ENCODE measurements at places on chromosomes 2 and 18.
A peak's percentile ranks its signal among the peaks of the same experiment; 100 is the strongest.

DNA sequence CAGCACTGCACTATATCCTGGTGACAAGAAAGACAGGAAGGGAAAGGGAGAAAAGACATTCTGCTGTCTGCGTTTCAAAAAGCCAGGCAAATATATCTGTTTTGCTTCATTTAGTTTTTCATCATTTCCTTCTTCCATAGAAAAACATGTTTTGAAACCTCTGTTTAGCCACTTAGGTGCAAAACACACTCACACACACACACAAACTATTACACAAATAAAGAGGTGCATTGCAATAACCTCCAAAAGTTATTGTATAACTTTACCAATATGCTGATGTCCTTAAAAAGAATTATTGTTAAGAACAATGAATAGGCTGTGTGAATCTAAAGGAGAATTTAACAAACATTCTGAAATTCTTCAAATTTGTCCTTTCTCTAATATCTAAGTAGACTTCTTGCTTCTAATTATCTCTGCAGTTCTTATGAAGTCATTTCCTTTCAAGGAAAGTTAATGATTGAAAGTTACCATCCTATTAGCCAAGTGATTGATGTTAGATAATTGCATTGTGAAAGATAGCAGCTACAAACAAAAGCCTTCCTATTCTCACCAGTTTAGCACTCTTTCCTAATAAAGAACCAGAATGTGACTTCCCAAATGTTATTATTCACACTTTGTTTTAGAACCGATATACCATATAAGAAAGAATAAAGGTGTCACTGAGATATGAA lies 516.7 kb downstream of the KCNJ3 start:
- DNase-seq, result no peak

DNA sequence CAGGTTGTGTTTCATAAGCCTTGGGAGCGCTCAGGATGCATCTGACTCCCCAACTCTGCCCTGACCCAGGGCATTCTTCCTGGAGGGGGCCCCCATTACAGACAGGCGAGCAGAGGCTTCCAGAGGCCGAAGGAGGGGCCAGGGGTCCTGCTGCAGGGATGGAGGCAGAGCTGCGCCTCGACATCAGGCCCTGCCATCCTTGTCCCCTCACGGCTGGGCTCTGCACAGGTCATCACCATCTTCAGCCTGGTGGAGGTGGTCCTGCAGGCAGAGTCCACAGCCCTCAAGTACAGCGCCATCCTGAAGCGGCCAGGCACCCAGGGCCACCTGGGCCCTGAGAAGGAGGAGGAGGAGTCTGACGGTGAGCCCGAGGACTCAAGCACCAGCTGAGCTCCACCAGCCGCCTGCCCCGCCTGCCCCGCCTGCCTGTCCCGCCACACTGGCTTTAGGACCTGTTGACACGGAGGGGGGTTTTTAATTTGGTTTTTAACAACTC lies 42.3 kb upstream of the ALPP start:
- DNase-seq, result no peak

- no peak for DNase-seq
Measured at GRCh38 chr2:130884503-130884902, 47.8 kb downstream of the ARHGEF4 start.

DNA sequence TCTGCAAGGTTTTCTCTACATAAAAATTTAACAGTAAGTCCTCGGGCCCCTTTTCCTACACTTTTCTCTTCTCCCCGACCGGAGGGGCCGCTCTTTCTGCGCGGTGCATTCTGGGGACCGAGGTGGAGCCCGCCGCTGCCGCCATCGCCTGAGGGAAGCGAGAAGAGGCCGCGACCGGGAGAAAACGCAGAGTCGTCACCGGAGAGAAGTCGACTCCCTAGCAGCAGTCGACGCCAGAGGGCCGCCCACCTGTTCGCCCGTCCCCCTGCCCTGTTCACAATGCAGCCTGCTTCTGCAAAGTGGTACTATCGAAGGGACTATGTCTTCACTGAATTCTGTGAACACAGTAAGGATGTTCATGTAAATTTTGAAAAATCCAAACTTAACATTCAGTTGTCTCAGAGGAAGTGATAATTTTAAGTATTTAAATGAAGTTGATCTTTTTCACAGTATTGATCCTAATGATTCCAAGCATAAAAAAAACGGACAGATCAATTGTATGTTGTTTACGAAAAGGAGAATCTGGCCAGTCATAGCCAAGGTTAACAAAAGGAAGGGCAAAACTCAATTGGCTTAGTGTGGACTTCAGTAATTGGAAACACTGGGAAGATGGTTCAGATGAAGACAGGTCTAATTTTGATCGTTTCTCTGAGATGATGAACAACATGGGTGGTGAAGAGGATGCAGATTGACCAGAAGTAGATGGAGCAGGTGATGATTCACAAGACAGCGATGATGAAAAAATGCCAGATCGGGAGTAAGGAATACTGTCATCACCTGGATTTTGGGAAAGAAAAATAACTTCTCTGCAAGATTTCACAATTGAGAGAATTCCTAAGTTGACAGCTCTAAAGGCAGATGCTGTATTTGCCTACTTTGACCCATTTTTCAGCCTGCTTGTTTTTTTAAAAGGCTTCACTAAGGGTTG lies 55.8 kb downstream of the ASXL2 start:
- DNase-seq, result peak; percentile 9

DNA sequence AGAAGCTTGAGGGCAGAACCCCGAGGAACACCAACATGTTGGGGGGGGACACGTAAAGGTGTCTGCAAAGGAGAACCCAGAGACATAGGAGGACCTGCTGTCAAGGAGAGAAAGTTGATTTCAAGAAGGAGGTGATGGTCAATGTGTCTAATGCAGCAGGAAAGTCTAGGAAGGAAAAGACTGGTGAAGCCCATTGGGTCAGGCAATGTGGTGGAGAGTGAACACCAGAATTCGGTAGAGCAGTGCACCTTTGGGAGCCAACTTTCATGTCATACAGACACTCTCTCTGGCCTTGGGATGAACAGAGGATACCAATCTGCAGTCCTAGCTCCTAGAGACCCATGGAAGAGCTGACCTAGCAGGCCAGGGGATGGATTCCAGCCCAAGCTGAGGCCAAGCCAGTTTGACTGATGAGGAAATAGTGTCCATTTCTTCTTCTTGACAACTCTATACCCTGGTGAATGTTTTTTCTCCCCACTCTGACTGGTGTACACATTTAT lies 101.9 kb downstream of the MYCN start:
- DNase-seq, result no peak

- peak; percentile 81 for DNase-seq
Measured at GRCh38 chr2:238938401-238939055, 90.6 kb downstream of the TWIST2 start.

DNA sequence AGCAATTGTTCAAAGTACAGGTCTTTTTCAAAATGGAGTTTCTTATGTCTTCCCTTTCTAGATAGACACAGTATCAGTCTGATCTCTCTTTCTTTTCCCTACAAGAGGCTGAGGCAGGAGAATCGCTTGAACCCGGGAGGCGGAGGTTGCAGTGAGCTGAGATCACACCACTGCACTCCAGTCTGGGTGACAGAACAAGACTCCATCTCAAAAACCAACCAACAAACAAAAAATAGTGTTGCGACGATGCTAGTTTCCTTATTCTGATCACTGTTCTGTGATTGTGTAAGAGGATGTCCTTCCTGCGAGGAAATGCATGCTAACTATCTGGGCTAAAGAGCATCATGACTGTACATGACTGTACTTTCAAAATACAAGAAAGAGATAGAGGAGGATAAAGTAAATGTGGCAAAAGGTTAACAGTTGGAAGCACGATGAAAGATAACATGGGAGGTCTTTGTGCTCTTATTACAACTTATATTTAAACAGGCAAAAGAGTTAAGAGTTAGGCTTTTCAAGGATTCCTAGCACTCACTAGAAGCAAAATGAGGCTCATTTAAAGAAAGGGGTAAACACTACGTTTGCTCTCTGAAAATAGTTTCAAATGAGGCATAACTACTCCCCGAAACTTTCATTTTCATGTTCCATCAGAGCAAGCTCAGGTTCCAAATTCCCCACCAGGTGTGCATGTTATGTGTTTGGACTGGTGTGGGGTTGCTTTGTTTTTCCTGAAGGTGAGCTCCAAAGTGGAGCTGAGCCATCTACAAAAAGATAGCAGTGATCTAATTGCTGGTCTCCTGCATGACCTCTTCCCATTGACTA lies 23.8 kb downstream of the SOWAHC start:
- DNase-seq, result no peak

GRCh38 chr2:186697536-186697935 lies 3.7 kb downstream of the FAM171B start:
- peak; percentile 61 for DNase-seq

DNA sequence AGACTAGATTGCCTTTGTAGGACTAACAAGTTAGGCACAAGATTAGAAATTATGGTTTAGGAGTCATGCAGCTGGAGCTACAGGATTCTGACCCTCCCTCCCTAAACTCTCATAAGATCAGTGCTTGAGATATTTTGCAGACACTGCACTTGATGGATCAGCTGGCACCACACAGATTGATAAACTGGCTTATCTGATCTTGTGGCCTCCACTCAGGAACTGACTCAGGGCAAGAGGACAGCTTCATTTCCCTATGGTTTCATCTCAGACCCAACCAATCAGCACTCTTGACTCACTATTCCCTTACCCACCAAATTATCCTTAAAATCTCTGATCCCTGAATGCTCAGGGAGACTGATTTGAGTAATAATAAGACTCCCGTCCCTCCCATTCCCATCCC lies 152.3 kb downstream of the DIS3L2 start:
- DNase-seq, result peak; percentile 34

GRCh38 chr2:136994793-136995192 lies 229.4 kb downstream of the THSD7B start:
- DNase-seq, result no peak

DNA sequence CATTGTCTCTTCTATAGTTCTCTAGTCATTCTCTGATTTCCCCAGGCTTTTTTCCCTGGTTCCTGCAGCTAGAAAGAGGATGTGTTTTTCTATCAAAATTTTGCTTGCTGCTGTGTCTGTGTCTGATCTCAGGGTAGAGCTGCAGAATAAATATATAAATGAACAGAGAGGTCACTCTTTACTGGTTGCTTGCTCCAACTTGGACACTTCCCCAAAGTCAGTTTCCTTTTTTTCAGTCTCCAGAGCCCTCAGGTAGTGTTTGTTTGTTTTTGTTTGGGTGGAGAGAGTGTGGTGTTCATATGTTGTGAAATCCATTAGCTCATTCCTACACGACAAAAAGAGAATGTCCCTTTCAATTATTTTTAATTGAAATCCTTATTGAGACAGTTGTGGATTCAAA lies 85.8 kb downstream of the CERS6 start:
- no peak for DNase-seq

- DNase-seq, result peak; percentile 96
Measured at GRCh38 chr18:489244-490023, 11.1 kb downstream of the COLEC12 start.

GRCh38 chr2:197450465-197450864 lies 2.9 kb upstream of the COQ10B start:
- DNase-seq, result no peak

- DNase-seq, result no peak
Measured at GRCh38 chr2:109247340-109247739, 118.3 kb downstream of the SH3RF3 start.

GRCh38 chr2:144239306-144239705 lies 280.6 kb downstream of the ZEB2 start:
- no peak for DNase-seq

Data from fibroblast of skin of back (primary cell).